ENCODE measurements at places on chromosomes 7 and 10. TPM values are rescaled to one million over a fixed set of nuclear protein-coding genes. Genes with fewer than 3 reads are reported as not detected.

CPN1 gene
- not detected for total RNA-seq

CHRM2 gene
- total RNA-seq, result not detected

ABCB4 gene
- total RNA-seq, result 0.15 TPM

SLC35G1 gene
- total RNA-seq, result 5.4 TPM

SLC35B4 gene
- total RNA-seq, result 20.7 TPM

CUZD1 gene
- total RNA-seq, result 2.2 TPM

LDB1 gene
- 66.9 TPM for total RNA-seq

ARL3 gene
- total RNA-seq, result 8.4 TPM

CYP26A1 gene
- total RNA-seq, result not detected

DENND2A gene
- not detected for total RNA-seq

SPDYE9 gene
- not detected for total RNA-seq

ZKSCAN1 gene
- total RNA-seq, result 44.6 TPM

STAG3 gene
- total RNA-seq, result 7.1 TPM

SPRN gene
- not detected for total RNA-seq

SYT15B gene
- total RNA-seq, result 0.06 TPM

LARP4B gene
- total RNA-seq, result 127 TPM

FAM25C gene
- not detected for total RNA-seq

UPK3BL1 gene
- total RNA-seq, result 13.2 TPM

CCDC7 gene
- 7.4 TPM for total RNA-seq

TCAF2 gene
- total RNA-seq, result 27.5 TPM

NKX1-2 gene
- not detected for total RNA-seq

TAC1 gene
- total RNA-seq, result 0.82 TPM

PIK3AP1 gene
- total RNA-seq, result 9.8 TPM

SMKR1 gene
- total RNA-seq, result 11.7 TPM

VSIR gene
- 60.8 TPM for total RNA-seq

EBLN1 gene
- total RNA-seq, result not detected

NFE2L3 gene
- 60.2 TPM for total RNA-seq

PDE6C gene
- not detected for total RNA-seq

ACTL6B gene
- not detected for total RNA-seq

CLDN15 gene
- 18.8 TPM for total RNA-seq

PPP1R3A gene
- not detected for total RNA-seq

DNAJC12 gene
- total RNA-seq, result 31.8 TPM

AKR1C1 gene
- 0.17 TPM for total RNA-seq

SHTN1 gene
- not detected for total RNA-seq

Measured in activated CD8-positive, alpha-beta memory T cell treated with anti-CD3 and anti-CD28 coated beads for 36 hours (primary cell).